Melanocyte of skin (primary cell): ENCODE measurements at places on chromosomes 6 and 20. TPM values are rescaled to one million over a fixed set of nuclear protein-coding genes. Genes with fewer than 3 reads are reported as not detected.

Gene MUCL3
- total RNA-seq, result not detected in 2 replicates

Gene DYNLT2
- 1.4 and 2.5 TPM in 2 replicates for total RNA-seq

Gene JPH2
- under 0.01 and 2.5 TPM in 2 replicates for total RNA-seq

Gene ADGRF5
- 0.15 TPM in 1 of 2 replicates, not detected in the other for total RNA-seq

Gene RBM24
- not detected in 2 replicates for total RNA-seq

Gene SHLD1
- 2.1 and 3.3 TPM in 2 replicates for total RNA-seq

Gene SOX4
- total RNA-seq, result 27.9 and 31.3 TPM in 2 replicates

Gene GFOD1
- total RNA-seq, result 6.3 and 8.5 TPM in 2 replicates

Gene ACSS2
- 27.8 and 36.6 TPM in 2 replicates for total RNA-seq

Gene TTBK1
- under 0.01 TPM in 1 of 2 replicates, not detected in the other for total RNA-seq

Gene CYP24A1
- not detected in 2 replicates for total RNA-seq

Gene HLA-DOA
- total RNA-seq, result 0.46 and 1.7 TPM in 2 replicates

Gene EFCAB8
- total RNA-seq, result 1.1 TPM in 1 of 2 replicates, not detected in the other

Gene MAFB
- 1.5 and 1.7 TPM in 2 replicates for total RNA-seq

Gene PDE10A
- total RNA-seq, result 315 and 433 TPM in 2 replicates

Gene PAQR8
- 86.4 and 116 TPM in 2 replicates for total RNA-seq

Gene OR2H2
- not detected in 2 replicates for total RNA-seq

Gene PAK5
- not detected in 2 replicates for total RNA-seq

Gene MCHR2
- total RNA-seq, result not detected in 2 replicates

Gene ACTL10
- 2.4 and 3.6 TPM in 2 replicates for total RNA-seq

Gene CEP57L1
- 26.3 and 30.4 TPM in 2 replicates for total RNA-seq

Gene PPP1R14C
- total RNA-seq, result 0.36 TPM in 1 of 2 replicates, not detected in the other

Gene SCAF8
- total RNA-seq, result 22.0 and 29.3 TPM in 2 replicates

Gene RNF182
- 18.4 and 19.6 TPM in 2 replicates for total RNA-seq

Gene PPIL1
- 25.1 and 29.1 TPM in 2 replicates for total RNA-seq

Gene ADGRG6
- 41.0 and 49.8 TPM in 2 replicates for total RNA-seq

Gene CST2
- not detected in 2 replicates for total RNA-seq

Gene COL12A1
- 19.3 and 58.6 TPM in 2 replicates for total RNA-seq

Gene AMD1
- total RNA-seq, result 122 and 209 TPM in 2 replicates

Gene CDC40
- 16.9 and 25.4 TPM in 2 replicates for total RNA-seq

Gene SRSF12
- total RNA-seq, result 1.7 and 1.8 TPM in 2 replicates

Gene ASIP
- total RNA-seq, result not detected in 2 replicates

Gene SNAP91
- total RNA-seq, result not detected in 2 replicates

Gene HCRTR2
- total RNA-seq, result not detected in 2 replicates

Gene KHDC1L
- not detected in 2 replicates for total RNA-seq

Gene COQ3
- total RNA-seq, result 11.7 and 12.6 TPM in 2 replicates

Gene UBD
- total RNA-seq, result 0.62 TPM in 1 of 2 replicates, not detected in the other

Gene ADGB
- total RNA-seq, result not detected in 2 replicates

Gene TREM1
- not detected in 2 replicates for total RNA-seq

Gene FAM209A
- total RNA-seq, result not detected in 2 replicates
